Stimulated activated CD4-positive, alpha-beta T cell treated with anti-CD3 and anti-CD28 coated beads, TNF-alpha, amount 100 ng/mL, for 4 hours (primary cell): ENCODE measurements at places on chromosomes 1 and 21.

DNA sequence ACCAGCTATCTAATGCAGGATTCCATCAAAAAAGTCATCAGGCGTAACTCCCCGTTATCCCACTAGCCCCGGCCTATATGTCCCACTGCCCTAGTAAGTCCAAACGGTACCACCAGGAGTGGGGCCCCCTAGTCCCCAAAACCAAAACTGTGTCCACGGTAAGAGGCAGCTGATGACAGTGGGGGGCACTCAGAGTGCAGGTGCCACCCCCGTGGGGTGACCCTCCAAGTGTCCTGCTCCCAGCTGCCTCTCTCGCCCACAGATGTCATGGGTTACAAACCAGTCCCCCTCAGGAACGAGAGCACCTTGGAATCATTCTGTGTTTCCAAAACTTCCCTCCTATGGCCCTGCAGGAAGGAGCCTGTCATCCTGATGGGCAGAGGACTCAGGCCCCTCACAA, 10.9 kb upstream of the AURKAIP1 start:
- DNase-seq = no peak

GRCh38 chr1:3068564-3069431, at the start of gene PRDM16:
PRDM16 (plus strand) TSS chr1:3069203; CDS start chr1:3069260, 57 bp downstream.
- DNase-seq = no peak

- no peak for DNase-seq
Measured at GRCh38 chr1:71157151-71157550, 76.3 kb upstream of the ZRANB2 start.

DNA sequence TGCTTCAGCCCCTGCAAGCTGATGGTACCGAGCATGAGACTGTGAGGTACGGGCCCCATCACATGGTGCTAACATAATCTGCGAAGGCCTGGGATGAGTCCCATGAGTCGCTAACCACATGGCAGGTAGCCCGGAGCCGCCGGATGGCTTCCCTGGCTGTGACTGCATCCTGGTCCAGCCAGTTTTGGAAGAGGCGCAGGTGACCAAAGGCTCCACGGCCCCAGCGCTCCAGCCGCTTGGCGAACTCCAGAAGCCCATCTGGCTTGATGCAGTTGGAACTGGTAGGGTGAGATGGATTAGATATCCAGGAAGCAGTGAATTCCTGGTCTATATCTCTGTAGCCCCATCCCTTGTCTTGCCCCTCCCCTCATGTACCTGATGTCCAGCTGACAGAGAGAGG, 24.6 kb downstream of the LRRC41 start:
- no peak for DNase-seq

GRCh38 chr1:220176540-220176939, 82.6 kb downstream of the IARS2 start:
- no peak for DNase-seq

- DNase-seq = peak; percentile 75
Measured at GRCh38 chr1:26417111-26417759, 6.6 kb downstream of the LIN28A start.

DNA sequence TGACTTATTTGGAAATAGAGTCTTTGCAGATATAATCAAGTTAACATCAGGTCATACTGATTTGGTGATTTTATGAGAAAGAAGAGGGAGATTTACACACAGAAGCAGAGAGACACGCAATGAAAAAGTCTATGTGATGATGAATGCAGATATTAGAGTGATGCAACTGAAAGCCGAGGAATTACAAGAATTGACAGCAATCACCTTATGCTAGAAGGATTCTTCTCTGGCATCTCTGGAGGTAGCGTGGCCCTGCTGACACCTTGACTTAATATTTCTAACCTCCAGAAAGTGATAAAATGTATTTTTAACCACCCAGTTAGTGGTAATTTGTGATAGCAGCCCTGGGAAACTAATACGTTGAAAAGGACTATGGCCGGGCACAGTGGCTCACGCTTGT, 14.2 kb upstream of the CFH start:
- DNase-seq = no peak

- DNase-seq = no peak
Measured at GRCh38 chr1:221711063-221711577, 30.8 kb downstream of the DUSP10 start.

DNA sequence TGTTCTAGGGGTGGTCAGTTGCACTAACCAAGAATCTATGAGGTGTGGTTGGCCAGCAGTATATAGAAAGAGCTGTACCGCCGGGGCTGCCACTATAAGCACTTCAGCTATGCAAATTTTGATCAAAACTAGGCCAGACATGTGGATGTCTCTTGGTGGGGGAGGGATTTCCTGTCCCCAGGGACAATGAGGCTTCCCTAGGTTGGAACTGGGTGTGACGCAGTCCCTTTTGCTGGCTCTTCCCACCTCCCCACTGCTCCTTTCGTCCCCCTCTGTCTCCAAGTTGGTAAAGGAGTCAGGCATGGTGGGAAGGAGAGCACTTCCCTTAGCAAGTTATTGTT, 13.6 kb downstream of the SDCCAG8 start:
- no peak for DNase-seq

- DNase-seq = no peak
Measured at GRCh38 chr1:195637539-195637938, 970.7 kb downstream of the KCNT2 start.

- DNase-seq = no peak
Measured at GRCh38 chr1:245183429-245183828, 28.6 kb downstream of the KIF26B start.

DNA sequence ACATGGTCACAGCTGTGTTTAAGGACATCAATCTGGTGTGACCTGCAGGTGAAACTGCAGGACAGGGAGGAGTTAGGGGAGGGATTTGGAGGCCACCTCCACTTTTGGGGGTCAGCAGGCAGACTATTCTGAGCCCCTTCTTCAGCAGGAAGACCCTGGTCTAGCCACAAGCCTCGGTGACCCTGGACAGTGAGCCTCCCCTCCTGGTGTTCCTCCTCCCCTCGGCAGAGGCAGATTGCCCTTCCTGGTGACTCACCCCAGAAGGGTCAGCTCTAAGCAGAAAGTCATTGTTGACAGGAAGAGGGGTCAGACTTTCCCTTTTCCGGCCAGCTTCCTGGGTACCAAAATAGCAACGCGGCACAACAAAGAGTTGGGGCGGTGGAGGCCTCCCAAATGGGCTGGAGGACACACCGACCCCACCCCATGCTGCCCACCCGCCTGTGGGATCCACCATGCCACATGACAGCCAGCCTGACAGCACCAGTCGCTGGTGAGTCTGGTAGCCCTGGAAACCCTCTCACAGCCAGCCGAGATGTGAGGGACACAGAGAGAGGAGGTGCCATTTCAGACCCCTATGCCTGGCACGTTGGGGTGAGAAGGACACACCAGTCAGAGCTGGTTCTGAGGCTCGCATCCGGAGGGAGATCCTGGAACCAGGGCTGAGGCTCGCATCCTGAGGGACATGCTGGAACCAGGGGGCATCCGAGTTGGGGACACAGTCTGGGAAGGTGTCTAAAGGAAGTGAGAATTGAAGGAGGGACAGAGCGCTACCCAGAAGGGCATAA, 14.7 kb upstream of the CSF1 start:
- DNase-seq = no peak

DNA sequence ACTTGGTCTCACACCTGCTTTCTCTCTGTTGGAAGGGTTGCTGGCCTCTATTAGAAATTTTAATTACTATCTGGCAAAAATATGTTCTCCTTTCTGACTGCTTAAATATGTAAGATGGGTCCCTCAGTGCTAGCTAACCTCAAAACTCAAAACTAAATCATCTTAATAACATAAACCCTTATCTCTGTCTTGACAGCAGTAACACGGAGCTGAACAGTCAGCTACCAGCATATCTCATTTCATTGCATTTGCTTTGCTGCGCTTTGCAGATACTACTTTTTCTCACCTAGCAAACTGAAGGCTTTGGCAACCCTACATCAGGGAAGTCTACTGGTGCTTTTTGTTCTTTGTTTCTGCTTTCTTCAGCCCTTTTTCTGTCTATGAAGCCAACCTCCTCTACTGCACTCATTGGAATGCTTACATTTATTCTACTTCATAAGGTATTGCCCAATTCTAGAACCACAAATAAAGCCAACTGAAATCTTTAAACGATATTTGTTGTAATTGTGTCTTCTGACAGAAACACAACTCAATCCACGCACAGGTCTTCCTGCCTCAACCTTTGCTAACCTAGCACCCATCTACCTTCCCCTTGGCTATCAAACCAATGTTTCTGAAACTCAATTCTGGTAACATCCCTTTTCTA, 95.6 kb downstream of the RERE start:
- DNase-seq = no peak

- no peak for DNase-seq
Measured at GRCh38 chr1:92953491-92953890, 7.8 kb downstream of the DIPK1A start.

GRCh38 chr21:41570791-41571355, 62.9 kb upstream of the TMPRSS2 start:
- no peak for DNase-seq

DNA sequence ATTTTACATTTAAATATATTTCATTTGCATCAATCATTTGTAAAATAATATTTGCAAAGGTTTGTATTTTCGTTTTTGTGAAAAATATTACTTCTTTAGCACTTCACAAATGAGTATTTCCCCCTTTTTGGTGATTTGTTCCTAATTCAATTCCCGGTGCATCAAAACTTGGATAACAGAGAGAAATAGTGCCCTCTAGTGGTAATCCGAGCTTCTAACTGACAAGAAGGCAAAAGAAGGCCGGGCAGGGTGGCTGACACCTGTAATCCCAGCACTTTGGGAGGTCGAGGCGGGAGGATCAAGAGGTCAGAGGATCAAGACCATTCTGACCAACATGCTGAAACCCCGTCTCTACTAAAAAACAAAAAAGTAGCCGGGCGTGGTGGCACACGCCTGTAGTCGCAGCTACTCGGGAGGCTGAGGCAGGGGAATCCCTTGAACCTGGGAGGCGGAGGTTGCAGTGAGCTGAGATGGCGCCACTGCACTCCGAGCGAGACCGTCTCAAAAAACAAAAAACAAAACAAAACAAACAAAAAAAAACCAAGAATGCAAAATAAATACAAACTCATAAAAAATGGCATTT, 137.7 kb downstream of the COL11A1 start:
- no peak for DNase-seq

DNA sequence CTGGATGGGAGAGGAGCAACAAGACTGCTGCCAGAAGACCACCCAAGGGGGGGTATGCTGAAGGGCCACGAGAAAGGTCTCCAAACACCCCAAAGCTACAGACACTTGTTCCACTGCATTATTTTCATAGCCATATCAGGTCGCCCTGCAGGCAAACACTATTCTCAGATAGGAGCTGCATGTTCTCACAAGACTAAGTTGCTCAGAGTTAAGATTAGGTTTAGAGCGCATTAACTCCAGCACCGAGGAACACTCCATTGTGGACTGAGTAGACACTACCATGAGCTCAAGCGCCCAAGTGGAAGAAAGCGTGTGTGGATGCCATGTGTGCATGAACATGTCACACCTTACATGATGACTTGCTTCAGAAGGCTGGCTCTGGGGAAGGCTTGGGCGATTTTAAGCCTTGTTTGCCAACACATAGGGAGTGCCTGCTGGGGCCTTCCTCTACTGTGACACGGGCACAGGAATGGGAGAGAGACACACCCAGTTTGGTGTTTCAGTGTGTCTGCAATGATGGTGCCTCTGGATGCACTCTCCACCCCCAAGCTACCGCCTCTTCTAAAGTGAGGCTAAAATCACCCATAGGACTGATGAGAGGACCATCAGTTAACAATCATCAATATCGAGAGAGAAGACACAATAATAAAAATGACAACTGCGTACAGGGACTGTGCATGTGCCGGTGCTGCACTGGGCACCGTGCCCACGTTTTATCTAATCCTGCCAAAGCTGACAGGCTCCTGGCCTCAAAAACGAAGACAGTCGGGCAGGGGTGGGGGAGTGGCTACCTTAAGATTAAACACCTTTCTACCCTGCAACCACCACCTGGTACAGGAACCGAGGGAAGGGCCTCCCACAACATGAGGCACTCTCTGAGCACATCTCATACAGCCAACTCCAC, 34.9 kb downstream of the SSBP3 start:
- DNase-seq = no peak

- DNase-seq = no peak
Measured at GRCh38 chr21:27060190-27060589, 93.3 kb upstream of the ADAMTS5 start.

DNA sequence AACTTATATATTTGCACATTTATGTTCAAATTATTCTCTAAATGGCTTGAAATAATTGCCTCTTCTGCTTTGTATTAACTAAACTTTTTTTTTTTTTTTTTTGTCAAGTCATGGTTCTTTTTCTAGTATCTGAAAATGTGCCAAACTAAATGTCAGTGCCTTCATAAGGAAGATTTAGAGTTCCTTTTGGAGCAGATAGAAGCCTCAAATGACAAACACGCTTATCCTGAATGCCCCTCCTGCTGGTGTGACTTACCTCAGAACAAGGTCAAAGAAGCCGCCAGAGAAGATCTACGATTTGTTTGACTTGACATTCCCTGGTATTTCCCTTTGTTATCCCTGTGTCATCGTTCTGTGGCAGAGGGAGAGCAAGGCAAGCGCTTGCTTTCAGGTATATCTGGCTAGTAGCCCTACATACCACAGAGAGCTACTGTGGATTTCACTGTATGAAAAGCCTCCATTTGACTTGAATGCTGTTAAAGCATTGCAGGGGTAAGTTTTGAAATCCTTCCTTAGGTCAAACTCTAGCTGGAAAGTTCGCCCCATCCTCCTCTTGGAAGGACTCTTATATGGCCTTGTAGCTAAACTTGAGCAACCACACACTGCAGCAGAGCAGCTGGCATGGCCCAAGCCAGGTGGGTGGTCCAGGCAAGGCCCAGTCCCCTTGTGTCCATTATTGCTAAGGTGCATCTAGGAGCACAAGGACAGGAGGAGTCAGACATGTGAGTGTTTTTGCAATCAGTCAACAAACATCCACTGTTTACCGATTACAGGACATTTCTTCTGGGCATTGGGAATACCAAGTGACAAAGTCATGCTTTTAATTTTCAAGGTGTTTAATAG, 285.4 kb upstream of the USP25 start:
- no peak for DNase-seq

GRCh38 chr1:81708250-81708649, 92.5 kb upstream of the ADGRL2 start:
- DNase-seq = no peak

DNA sequence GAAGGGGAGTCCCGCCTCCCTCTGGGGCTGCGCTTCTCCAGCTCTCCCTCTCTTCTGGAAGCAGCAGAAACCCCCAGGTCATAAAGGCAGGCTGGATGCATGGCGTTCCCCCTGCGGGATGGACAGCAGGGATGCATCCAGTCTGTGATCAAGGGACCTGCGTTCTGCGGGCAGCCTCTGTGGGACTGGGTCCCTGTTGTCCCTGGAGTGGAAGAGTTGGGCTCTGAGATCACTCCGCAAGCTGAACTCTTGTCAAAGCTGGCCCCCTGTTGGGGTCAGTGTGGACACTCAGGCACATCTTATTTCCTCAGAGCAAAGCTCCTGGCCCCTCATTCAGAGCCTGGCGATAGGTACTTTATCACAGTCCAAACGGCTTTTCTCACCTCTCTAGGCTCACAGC, 341.2 kb downstream of the PTPRU start:
- no peak for DNase-seq

- no peak for DNase-seq
Measured at GRCh38 chr1:37037690-37038089, 3.4 kb upstream of the GRIK3 start.

GRCh38 chr1:221072214-221072613, 193.0 kb downstream of the HLX start:
- DNase-seq = no peak

- DNase-seq = no peak
Measured at GRCh38 chr1:11550664-11551283, 71.8 kb downstream of the DISP3 start.
